ENCODE measurements at places on chromosomes 6 and 20.

GRCh38 chr6:161044335-161044734, 52.8 kb downstream of the MAP3K4 start:
- no peak for DNase-seq

GRCh38 chr20:34222208-34222607, 19.0 kb upstream of the ASIP start:
- no peak for DNase-seq

DNA sequence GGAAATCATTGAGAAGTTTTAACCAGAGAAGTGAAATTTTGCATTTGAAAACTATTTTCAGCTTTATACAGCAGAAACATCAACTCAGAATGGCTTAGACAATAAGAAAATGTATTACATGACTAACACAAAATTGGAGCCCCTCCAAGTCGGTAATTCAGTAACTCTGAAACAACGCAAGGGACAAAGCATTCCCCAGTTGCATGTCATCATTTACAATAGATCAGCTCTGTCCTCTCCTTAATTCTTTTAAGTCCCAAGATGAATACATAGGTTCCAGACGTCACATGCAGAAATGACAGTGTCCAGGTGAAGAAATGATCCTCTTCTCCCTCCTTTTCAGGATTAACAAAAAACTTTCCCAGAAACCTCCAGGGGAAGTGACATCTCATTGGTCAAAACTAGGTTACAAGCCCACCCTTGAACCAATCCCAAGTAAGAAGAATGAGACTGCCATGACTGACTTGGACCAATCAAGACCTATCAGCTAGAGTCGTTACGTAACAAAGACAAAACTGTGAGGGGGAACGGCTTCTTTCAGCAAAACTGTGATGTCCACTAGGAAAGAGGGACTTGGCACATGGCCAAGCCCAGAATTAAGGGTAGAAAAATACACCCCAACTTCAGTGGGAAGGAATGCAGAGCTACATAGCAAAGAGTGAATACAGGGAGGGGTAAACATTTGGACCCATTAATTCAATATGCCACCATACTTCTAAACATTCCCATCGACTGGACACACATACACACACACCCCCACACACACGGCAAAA, 149.8 kb upstream of the PRND start:
- no peak for DNase-seq

GRCh38 chr6:119470893-119471542, 121.5 kb upstream of the MAN1A1 start:
- DNase-seq, result no peak

- no peak for DNase-seq
Observed at GRCh38 chr6:79385893-79386292, 151.3 kb downstream of the LCA5 start.

DNA sequence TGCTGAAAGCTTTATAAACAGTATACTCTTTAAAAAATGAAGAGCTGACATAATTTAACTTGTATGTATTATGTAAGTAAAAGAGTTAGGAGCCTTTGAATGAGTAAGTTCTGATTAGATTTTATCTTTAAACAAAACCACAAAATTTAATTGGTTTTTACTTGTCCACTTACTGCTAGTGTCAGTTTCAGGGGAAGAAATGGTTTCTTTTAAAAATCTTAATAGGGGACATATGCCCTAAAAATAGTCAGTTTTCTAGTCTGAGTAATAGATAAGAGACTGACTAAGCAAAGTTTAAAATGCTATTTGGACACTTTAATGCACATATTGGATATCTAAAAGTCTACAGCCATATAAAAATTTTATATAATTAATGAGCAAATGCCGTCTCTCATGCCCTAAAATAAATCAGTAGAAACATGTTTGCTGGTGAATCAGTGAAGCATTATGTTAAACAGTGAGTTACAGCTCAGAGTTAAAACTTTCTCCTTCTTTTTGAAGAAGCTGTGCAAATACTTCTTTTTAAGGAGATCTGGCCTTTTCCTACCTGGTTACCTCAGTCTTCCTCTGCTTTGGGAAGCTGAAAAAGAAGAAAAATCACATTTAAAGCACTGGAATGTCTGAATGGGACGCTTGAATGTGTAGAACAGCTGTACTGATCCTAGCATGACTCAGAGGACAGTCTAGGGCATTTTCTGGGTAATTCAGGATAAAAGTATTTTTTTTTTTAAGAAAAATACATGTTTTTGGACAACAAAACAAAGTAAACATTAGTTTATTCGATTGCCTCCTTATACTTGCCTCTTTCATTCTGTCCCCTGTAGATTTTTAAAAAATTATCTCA, 55.3 kb downstream of the CDH26 start:
- no peak for DNase-seq

DNA sequence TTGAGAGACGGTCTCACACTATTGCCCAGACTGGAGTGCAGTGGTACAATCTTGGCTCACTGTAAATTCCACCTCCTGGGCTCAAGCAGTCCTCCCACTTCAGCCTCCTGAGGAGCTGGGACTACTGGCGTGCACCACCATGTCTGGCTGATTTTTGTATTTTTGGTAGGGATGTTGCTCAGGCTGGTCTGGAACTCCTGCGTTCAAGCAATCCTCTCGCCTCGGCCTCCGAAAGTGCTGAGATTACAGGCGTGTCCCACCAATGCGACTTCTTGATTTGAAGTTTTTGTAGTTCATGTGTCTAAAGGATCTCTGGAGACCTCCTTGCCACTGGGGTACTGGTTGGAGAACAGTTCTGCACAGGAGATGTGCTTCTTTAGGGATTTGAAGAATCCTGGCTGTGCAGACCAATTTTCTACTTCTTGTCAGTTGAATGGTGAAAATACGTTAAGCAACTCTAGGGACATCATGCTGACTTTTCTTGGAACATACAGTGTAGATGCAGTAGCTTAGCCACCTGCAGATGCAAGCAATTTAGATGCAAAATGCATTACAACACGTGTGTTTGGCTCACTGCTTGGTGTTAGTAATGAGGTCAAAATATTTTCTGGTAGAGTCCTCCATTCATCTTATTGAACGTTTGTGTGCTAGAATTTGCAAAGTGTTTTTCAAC, 28.2 kb downstream of the SYTL3 start:
- no peak for DNase-seq

DNA sequence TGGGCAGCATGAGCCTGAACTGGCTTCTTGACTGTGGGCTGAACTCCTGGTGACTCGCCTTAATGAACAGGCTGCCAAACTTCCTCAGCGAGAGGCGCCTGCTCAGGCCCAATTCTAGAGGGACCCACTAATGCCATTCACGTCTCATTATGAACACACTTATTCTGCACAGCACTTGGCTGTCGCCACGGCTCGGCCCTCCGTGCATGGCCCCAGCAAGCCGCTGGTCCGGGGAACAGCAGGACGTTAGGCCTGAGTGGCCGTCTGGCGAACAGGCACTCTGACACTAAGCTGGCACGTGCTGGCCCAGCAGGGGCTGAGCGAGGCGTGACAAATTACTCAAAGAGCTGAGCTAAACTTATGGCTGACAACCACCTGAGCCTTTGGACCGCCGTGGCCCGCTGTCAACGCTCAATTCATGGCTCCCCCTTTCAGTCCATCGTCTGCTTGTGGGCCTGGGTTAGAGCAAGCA, 45.9 kb downstream of the INSM1 start:
- DNase-seq, result no peak

GRCh38 chr6:39391182-39391581, 68.7 kb upstream of the KCNK16 start:
- DNase-seq, result no peak

DNA sequence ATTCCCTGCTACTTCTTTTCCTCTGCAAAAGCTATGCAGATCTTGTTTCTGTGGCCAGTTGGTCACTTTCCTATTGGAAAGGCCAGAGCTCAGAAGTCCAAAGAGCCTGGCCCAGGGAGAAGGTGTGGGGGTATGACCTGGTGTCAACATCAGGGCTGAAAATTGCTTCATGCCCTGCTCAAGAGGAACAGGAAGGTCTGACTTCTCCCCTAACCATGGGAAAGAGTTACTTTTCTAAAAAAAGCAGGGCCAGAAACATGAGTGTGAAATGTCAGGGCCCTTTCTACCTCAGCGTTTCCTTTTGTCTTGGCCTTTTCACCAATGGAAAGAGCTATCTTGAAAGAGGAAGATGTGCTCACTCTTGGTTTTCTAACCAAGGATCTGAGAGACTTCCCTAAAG, 117.4 kb downstream of the MAFB start:
- no peak for DNase-seq

DNA sequence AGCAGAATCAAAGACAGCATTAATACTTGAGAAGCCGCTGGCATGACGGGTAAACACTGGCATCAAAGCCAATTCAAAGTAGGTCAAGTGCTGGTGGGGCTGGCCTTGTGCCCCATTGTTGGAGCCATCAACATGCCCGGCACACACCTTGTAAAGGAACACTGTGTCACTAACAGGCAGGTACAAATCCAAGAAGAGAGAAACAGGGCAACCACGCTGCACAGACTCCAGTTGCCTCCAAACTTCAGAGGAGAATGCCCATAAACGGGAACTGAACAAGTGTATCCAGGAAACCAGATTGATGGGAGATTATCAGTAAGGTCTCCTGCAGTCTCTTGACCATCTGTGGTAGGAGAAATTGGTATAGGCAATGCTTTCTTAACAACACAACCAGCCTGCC, 127.0 kb upstream of the STXBP5 start:
- no peak for DNase-seq

DNA sequence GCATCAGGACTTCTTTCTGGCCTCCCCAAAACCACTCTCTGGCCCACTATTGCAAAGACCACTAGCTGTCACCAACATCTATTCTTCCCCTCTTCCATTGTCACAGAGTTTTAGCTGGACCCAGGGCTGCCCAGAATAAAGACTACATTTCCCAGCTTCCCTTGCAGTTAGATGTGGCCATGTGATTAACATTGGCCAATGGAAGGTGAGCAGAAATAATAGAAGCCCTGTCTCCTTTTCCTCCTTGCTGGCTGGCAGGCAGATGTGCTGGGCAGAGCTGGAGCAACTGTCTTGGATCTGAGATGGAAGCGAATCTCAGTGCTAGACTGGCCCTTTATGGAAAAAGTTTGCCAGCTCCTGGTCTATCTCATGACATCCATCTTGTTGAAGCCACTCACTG, 97.0 kb downstream of the KCNB1 start:
- DNase-seq, result no peak

DNA sequence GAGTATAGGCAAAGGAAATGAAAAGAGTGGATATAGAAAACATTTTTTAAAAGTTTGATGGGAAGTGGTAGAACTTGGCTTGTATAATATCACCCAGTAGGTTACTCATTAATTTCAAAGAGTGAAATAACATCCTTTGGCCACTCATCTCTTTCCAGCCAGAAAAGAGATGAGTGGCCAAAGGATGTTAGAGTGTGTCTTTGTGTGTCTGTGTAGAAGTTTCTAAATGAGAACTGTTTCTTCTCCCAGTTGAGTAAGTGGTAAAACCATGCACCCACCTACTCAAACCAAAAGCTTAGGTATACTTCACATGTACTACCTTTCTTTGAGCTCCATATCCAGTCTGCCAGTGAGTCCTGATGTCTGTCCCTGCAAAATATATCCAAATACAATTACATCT, 47.7 kb upstream of the TMEM244 start:
- no peak for DNase-seq

- no peak for DNase-seq
Observed at GRCh38 chr20:60206259-60206658, 248.0 kb downstream of the CDH26 start.

DNA sequence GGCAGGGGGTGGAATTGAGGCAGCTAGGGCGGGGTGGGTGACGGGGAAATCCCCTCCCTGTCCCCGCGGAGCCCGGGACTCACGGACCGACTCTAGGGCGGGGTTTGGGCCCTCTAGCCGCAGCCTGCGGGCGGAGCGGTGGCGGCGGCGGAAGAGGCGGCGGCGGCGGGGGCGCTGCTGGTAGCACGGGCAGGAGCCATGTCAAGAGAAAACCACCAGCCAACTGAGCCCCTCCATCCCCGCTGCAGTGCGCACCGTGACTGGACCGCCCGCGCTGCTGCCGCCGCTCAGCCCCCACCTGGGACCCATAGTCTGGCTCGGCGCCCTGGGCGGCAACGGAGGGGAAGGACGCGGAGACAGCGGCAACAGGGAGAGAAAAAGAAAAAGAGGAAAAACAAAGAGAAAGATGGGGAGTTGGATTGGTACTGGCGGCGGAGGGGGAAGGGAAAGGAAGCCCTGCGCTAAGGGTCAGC, 1.2 kb upstream of the C6orf62 start:
- DNase-seq, result peak; percentile 27

DNA sequence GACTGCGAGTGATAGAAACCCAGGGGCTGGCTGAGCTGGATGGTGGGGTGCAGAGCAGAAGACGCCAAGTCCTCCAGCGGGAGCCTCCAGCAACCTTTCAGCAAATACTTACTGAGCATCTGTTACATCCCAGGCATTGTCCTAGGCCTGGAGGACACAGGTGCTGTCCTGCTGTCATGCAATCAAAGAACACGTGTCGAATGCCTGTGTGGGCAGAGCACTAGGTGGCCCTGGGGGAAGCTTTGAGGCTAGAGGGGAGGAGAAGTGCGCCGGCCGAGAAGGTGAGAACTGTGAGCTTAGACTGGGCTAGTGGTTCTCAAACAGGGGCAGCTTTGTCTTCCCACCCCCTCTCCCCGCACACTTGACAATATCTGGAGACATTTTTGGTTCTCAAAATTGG, 233.6 kb downstream of the BMP7 start:
- no peak for DNase-seq

- DNase-seq, result no peak
Observed at GRCh38 chr6:57064809-57065208, 18.3 kb downstream of the KIAA1586 start.

DNA sequence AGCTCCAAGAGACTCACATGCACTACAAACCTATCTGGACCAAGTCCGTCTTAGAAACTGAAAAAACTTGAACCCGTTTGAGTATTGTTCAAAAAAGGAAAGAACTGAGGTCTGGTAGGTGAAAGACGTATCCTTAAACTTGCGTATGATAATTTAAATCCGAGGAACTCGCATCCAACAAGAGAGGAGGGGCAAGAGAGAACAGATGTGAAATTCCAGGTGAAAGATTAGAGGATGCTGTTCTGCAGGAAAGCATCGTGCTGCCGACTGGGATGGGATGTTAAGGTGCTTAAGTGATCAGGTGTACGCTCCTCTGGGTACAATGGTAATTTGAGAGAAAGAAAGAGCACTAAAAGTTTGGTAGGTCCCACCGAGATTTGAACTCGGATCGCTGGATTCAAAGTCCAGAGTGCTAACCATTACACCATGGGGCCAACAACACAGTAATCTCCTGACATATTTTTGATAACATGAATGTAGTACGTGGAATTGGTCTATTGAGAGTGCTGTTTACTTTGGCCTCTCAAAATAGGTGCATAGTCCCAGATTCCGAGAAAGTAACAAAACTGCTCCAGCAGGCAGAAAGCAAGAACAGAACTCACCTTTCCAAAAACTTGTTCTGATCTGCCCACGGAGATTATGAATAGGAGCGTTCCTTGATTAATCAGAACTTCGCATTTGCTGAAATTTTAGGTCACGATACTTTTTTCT, 53.5 kb upstream of the BTN3A2 start:
- peak; percentile 38 for DNase-seq

- DNase-seq, result no peak
Observed at GRCh38 chr6:103215847-103216246, 1643.9 kb downstream of the HACE1 start.

- DNase-seq, result no peak
Observed at GRCh38 chr20:39311851-39312506, 349.8 kb downstream of the DHX35 start.
